ENCODE measurements at places on chromosomes 16 and 17.

GRCh38 chr16:10519929-10520868, 60.2 kb downstream of the EMP2 start:
- DNase-seq, result no peak

- DNase-seq, result no peak
Measured at GRCh38 chr17:45150911-45151809, 2.9 kb downstream of the HEXIM1 start.

DNA sequence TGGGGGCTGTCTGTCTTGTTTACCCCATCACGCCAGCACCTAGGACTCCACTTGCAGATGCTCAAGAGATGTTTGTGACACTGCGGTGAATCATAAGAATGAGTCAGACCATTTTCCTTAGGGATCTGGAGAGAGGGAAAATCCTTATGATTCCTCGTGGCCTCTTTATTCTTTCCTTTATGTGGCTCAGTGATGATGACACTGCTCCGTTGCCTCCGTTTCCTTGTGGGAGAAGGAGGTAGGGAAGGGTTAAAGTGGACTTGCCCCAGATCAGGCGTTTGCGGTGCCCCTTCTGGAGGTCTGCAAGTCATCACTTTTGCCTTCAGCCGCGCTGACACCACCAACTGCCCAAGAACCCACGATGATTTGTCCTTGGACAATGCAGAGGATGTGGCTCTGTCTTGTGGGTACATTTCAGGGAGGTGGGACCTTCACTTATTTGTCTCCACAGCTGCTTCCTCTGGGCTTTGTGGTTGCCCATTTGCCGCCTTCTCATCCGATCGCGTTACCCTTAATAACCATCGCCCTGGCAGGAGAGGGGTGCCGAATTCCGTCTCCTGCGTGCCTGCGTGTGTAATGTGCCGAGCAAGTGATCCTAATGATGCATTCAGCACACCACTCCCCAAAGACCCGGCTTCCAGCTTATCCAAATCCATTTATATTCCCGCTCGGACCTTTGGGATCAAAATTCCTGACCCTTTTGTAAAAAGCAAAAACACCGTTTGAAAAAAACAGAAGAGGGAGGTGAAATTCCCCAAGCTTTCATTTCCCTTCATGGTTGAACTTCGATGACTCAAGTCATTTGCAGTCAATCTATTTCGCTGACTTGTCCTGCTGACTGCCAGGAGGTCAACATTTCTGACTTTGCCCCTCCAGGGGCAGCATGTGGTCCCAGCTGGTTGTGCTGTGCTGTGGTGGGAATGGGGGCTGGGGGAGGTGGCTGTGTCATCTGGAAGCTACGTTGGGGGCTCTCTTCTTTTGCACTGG, 87.2 kb upstream of the IRX3 start:
- no peak for DNase-seq

DNA sequence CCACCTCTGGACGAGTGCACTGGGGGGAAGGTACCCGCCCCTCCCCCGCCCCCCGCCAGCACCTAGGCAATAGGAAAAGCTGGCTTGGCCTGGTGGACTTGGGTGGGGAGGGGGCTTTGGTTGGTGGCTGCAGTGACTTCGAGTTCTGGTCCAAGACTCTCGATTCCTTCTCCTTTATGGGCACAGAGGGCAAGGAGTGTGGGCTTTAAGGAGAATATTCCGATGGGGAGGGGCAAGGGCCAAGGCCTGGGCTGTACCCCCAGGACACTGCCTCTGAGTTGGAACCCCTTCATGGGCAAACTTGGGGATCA, 409 bp downstream of the ACSF2 start:
- DNase-seq, result no peak

- no peak for DNase-seq
Measured at GRCh38 chr17:80856863-80857755, 134.5 kb upstream of the CHMP6 start.

DNA sequence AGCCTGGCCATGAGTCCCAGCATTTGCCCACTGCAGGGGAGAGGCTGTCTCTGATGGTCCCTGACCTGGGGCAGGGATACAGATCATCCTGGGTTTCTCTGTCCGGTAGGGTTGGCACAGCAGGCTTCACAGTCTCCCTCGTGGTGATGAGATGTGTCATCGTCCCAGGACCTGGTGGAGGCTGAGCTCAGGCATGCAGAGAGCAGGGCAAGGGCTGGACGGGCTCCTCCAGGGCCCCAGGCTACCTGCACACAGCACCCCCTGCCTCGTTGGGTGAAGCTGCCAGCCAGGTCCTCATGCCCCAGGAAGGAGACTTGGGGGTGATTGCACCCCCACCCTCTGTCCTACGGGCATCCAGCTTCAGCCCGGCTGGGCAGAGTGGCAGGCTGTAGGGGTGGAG, 155.8 kb upstream of the GSE1 start:
- DNase-seq, result no peak

GRCh38 chr17:75650874-75651273, 16.1 kb downstream of the RECQL5 start:
- DNase-seq, result no peak

DNA sequence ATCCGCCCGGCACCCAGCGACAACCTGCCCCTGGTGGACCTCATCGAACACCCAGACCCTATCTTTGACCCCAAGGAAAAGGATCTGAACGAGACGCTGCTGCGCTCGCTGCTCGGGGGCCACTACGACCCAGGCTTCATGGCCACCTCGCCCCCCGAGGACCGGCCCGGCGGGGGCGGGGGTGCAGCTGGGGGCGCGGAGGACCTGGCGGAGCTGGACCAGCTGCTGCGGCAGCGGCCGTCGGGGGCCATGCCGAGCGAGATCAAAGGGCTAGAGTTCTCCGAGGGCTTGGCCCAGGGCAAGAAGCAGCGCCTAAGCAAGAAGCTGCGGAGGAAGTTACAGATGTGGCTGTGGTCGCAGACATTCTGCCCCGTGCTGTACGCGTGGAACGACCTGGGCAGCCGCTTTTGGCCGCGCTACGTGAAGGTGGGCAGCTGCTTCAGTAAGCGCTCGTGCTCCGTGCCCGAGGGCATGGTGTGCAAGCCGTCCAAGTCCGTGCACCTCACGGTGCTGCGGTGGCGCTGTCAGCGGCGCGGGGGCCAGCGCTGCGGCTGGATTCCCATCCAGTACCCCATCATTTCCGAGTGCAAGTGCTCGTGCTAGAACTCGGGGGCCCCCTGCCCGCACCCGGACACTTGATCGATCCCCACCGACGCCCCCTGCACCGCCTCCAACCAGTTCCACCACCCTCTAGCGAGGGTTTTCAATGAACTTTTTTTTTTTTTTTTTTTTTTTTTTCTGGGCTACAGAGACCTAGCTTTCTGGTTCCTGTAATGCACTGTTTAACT, 1.0 kb downstream of the NOG start:
- DNase-seq, result no peak

DNA sequence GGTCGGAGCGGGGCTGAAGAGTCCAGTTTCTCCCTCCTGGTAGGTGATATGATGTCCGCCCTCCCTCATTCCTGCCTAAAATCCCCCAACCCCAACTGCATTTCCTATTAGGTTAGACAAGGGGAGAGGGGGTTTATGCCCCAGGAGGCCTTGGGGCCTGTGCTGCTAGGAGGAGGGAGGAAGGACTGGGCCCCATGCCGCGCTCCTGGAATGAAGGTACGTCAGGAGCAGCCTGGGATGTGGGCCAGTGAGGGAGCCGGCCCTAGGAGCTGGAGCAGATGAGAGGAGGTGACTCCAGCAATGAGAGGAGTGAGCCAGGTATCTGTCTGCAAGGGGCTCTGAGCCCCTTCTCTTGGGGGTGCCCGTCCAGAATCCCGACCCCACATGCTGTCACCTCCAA, 46.9 kb upstream of the CDC42EP4 start:
- no peak for DNase-seq

DNA sequence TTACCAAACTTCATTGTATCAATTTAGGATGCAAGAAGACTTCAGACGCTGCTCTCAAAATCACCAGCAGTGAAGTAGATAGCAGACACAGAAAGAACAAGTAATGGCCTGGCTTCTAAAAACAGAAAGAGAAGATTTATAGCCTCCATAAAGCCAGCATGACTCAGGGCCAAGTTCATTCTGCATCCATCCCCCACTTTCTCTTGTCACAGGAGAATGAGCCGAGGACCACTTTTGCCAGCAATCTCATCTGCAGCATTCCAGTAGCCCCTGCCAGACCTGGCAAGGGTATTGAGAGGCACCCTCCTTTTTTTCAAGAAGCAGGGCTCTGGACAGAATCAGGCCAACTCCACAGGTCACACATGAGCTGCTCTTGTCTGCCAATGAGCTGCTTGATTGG, 355.4 kb upstream of the SOX9 start:
- DNase-seq, result no peak

- no peak for DNase-seq
Measured at GRCh38 chr16:74083541-74083940, 213.1 kb upstream of the PSMD7 start.

- DNase-seq, result no peak
Measured at GRCh38 chr16:85236818-85237150, 124.5 kb upstream of the CIBAR2 start.

Data from stimulated activated CD8-positive, alpha-beta memory T cell treated with anti-CD3 and anti-CD28 coated beads, Interleukin-7, amount 100 ng/mL, for 1 hour (primary cell).